ENCODE measurements at places on chromosomes 1 and 21. TPM values are rescaled to one million over a fixed set of nuclear protein-coding genes. Genes with fewer than 3 reads are reported as not detected.
A peak's percentile ranks its signal among the peaks of the same experiment; 100 is the strongest.

- DNase-seq = no peak
Observed at GRCh38 chr1:24765308-24765988, 20.2 kb downstream of the CLIC4 start.

DNA sequence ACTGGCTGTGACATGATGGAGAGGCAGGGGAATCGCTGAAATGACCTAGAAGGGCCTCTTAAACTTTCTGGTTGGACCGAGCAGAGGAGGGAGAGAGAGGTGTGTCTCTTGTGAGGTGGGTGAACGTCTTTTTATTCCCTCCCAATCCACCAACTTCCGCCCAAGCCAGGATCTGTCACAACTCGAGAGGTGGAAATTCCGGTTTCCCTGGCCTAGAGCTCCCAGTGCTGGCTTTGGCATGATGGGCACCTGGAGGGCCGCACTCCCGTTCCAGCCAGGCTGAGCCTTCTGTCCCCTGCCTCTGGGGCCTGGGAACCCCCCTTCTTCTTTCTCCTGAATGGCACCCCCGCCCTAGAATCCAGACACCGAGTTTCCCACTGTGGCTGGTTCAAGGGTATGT is at the start of gene SEMA4A:
TSS of gene SEMA4A (plus strand) at position 224 of the 400 bp plus-strand sequence. CDS start 994 bp downstream, outside the sequence.
- DNase-seq = no peak

Gene NT5C1A
- total RNA-seq = 0.29 TPM

DNA sequence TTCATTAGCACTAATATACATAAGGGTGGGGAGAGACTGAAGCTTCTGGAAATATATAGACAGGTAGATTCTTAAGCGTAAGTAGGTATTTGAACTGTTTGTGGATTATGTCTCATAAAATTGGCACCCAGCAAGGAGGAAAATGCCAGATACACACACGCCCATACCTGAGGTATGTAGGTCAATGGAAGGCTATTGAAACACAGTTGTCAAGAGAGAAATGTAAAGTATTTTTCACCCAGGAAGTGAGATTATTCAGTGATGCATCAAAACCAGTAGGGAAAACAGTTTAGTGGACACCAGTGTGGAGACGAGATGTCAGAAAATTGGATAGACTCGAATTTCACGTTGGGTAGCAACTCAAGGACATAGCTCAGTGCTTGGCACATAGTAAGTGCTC is 4.7 kb upstream of the RSPH1 start:
- no peak for DNase-seq

GRCh38 chr1:2091611-2092604 is 41.7 kb downstream of the PRKCZ start:
- peak; percentile 68 for DNase-seq

GRCh38 chr1:174996476-174996875 is 3.3 kb upstream of the CACYBP start:
- no peak for DNase-seq

- no peak for DNase-seq
Observed at GRCh38 chr1:233078396-233078795, 128.0 kb downstream of the NTPCR start.

Gene FAM229A
- total RNA-seq = 9.2 TPM

Gene RAVER2
- 2.7 TPM for total RNA-seq

Gene OR2M4
- total RNA-seq = not detected

- no peak for DNase-seq
Observed at GRCh38 chr1:115515270-115515669, 126.5 kb upstream of the VANGL1 start.

DNA sequence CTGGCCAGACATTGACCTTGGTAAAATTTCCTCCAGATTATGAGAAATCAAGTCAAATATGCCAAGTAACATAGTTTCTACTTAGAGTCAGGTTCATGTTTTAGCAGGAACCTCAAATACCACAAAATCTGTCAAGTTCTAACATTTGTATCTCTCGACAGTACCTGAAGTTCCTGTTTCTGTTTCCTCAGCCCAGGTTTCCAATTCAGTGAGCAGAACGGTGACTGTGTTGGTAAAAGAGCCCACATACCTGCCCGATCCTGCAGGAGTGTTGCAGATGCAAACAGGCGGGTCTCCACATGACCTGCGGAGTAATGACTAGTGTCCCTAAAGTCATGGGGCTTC is 57.9 kb upstream of the LGALS8 start:
- DNase-seq = no peak

- no peak for DNase-seq
Observed at GRCh38 chr1:118960567-118961136, 27.5 kb downstream of the TBX15 start.

DNA sequence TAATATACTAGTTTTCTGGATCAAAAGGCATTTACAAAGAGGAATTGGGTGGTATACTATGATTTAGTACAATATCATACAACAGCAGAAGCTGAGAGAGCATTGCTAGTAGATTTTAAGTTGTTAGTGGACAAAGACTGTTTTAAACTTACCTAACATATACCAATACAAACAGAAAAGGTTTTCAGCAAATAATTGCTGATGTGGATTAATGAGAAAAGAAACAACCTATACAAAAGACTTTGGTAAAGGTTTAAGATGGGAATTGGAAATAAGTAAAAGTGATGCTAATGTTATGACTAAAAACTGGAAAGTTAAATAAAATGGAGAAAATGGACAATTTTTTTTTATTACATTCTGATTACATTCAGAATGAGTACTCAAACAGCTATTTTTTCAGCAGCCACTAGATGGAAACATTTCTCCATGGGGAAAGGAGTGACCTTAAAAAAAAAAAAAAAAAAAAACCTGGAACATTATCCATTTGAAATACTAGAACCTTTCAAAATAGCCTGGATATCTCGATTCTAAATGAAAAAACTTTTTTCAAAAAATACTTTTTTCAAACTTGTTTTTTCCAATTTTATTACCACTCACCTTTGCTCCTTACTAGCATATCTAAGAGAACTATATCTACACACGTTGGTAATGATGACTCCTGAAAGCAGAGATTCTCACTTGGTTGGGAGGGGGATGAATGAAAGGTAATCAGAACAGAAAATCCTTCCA is 55.4 kb downstream of the EPRS1 start:
- no peak for DNase-seq

DNA sequence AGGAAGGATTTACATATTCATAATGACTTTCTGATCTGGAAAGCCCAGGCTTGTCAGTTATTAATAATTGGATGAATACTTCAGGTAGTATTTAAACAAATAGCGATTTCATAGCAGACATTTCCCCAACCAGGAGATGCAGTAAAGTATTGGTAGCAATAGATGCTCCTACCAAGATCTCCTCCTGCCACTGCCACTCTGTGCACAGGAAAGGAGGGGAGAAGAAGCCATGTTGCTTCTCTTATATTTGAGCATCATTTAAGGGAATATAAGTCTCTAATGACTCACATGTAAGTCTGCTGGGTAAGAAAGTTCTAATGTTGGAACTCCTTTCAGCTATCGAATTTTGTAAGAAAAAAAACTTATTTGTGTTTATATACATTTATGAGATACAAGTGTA is 420 bp upstream of the IFI16 start:
- DNase-seq = no peak

Gene ZNF593OS
- not detected for total RNA-seq

- DNase-seq = no peak
Observed at GRCh38 chr1:172496678-172497077, 36.3 kb upstream of the SUCO start.

DNA sequence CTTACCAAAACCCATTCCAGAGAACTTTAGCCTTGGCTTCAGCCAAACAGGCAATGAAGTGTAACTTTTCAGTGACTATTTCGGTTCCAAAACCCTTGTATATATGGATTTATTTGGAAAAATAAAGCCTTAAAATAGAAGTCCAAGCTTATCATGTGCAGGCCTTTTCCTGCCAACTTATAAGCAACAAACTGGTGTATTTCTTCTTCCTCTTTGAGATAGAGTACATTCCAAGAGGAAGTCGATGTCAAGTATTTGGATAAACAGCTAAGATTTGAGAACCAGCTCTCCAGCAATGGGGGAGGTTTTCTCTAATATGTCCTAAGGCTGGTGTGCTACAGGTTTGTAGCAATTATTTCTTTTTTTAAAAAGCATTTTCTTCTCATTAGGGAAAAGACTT is 407.8 kb downstream of the DUSP10 start:
- no peak for DNase-seq
